ENCODE measurements at places on chromosomes 13 and 19.

DNA sequence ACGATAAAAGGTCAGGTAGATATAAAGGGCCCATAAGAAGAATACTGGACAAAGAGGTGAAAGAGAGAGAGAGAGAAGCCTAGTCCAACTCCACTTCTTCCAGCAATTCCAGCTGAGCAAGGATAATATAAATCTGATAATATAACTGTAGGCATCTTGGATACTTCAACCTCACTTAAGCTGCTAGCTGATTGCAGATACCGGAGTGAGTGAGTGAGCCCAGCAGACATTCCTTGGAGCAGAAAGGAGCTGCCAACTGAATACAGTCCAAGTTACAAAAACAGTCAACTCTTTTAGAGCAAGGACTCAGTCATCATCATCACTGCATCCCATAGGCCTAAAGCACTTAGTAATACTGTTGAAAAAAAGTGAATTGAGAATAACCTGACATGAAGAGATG, 387.6 kb downstream of the SLITRK6 start:
- no peak for DNase-seq

GRCh38 chr13:81714513-81714912, 1373.6 kb upstream of the SPRY2 start:
- DNase-seq: no peak

GRCh38 chr13:33032037-33032625, 15.9 kb downstream of the KL start:
- DNase-seq: no peak

GRCh38 chr19:3276341-3276799, 51.9 kb downstream of the CELF5 start:
- DNase-seq: no peak

DNA sequence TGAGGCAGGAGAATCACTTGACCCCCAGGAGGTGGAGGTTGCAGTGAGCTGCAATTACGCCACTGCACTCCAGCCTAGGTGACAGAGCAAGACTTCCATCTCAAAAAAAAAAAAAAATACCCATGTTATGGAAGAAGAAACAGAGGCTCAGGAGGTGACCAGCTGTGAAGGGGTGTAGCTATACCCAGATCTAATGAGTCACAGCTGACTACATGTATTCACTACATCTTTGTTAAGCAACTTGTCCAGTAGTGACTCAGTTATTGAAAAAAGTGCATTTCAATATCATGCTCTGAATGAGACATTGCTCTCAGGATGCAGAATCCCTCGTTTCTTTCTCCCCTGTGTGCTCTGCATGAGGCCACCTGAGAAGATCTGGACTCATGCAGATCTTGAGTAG, 16.1 kb upstream of the SPART start:
- peak; percentile 74 for DNase-seq

- no peak for DNase-seq
These were observed 46.9 kb upstream of the VSTM2B start for GRCh38 chr19:29478578-29479565.

DNA sequence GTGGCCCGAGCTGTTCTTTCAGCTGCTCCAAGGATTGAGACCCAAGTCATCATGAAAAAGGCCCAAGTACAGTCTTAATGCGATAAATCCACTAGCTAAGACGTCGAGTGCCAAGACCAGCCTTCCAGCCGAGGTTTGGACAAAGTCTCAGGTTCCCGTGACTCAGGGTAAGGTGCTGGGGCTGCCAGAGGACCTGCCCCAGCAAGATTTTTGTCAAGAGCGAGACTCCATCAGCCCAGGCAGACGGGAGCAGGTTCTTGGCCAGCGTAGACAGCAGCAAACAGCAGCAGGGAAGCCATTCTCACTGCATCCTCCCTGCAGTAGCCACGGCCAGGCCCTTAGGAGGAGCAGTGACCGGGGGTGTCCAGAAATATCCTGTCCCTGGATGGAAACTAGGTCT, 3.4 kb downstream of the FEM1A start:
- DNase-seq: no peak

Data from fibroblast of skin of right quadriceps (primary cell).